HT-29 (cell line): ENCODE measurements at places on chromosomes 5 and 9.

- no peak for DNase-seq
Measured at GRCh38 chr9:35984021-35984420, 26.1 kb upstream of the OR2S2 start.

DNA sequence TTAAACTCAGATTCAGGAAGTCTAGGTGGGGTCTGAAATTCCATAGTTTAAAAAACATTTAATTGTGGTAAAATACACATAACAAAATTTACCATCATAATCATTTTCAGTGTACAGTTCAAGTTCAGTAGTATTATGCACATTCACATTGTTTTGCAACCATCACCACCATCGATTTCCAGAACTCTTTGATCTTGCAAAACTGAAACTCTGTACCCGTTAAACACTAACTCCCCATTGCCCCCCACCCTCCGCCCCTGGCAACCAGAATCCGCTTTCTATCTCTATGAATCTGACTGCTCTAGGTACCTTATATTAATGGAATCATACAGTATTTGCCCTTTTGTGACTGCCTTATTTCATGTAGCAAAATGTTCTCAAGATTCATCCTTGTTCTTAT lies 117.5 kb downstream of the CEP120 start:
- no peak for DNase-seq

DNA sequence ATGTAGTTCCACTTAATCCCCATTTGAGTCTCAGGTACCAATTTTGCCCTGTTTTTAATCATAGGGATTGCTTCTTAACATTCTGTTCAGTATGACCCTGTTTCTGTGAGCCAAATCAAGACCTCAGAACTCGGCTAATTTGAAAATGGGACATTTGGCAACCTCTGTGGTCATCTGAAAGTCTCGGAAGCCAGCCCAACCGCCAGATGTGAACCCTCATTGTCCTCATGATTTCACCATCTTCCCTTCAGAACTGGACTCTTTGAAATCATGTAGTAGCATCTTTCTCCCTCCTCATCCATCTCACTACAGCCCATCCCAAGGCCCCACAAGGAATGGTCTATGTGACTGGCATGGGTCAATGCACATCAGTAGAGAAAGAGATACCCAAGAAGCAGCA lies 88.9 kb downstream of the S1PR3 start:
- DNase-seq: no peak

DNA sequence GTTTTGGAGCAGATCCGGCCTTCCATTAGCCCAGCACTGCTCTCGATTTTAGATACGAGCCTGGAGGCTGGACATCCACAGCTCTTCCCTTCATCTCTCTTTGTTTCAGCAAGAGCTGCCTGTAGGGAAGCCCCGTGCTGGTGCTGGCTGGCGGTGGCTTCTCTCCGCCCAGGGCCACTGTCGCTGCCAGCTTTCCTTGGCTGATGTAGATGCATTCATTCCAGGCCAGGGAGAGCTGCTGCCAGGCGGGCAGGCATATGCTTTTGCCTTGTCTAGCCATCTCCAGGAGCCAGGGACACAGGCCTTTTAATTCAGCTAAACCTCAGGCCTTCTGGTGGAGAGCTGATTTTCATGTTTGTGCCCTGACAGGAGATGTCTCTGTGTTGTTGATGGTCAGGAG lies 409.3 kb upstream of the CLINT1 start:
- no peak for DNase-seq

GRCh38 chr5:82745016-82745415 lies 332.2 kb downstream of the TMEM167A start:
- DNase-seq: no peak

DNA sequence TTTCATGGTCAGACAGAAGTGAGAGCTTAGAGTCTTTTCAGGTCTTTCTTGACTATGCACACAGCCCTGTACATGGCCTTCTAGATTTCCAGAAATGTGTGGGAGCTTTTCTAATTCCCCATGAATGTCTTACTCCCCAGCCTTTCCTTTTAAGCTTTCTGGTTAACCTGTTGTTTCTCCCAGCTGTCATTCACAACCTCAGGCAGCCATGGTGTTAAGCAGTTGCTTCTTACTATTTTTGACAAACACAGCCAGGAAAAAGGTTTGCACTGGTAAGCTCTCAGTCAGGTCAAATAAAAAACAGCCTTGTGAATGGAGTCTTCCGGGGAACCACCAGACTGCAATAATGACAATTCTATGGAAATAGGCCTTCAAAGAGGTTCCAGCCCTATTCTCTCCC lies 84.9 kb downstream of the MTREX start:
- DNase-seq: no peak

GRCh38 chr9:31323726-31324444 lies 1060.6 kb upstream of the ACO1 start:
- DNase-seq: no peak

GRCh38 chr9:109098171-109098959 lies 21.4 kb downstream of the TMEM245 start:
- no peak for DNase-seq

- peak; percentile 80 for DNase-seq
Measured at GRCh38 chr9:19404283-19405075, 4.3 kb upstream of the ACER2 start.

- no peak for DNase-seq
Measured at GRCh38 chr5:107855171-107855570, 184.4 kb upstream of the EFNA5 start.

- no peak for DNase-seq
Measured at GRCh38 chr9:20361656-20362570, 260.4 kb downstream of the MLLT3 start.

- DNase-seq: no peak
Measured at GRCh38 chr5:1983919-1984695, 101.4 kb upstream of the IRX4 start.

GRCh38 chr9:136252846-136253245 lies 7.2 kb upstream of the QSOX2 start:
- DNase-seq: no peak

DNA sequence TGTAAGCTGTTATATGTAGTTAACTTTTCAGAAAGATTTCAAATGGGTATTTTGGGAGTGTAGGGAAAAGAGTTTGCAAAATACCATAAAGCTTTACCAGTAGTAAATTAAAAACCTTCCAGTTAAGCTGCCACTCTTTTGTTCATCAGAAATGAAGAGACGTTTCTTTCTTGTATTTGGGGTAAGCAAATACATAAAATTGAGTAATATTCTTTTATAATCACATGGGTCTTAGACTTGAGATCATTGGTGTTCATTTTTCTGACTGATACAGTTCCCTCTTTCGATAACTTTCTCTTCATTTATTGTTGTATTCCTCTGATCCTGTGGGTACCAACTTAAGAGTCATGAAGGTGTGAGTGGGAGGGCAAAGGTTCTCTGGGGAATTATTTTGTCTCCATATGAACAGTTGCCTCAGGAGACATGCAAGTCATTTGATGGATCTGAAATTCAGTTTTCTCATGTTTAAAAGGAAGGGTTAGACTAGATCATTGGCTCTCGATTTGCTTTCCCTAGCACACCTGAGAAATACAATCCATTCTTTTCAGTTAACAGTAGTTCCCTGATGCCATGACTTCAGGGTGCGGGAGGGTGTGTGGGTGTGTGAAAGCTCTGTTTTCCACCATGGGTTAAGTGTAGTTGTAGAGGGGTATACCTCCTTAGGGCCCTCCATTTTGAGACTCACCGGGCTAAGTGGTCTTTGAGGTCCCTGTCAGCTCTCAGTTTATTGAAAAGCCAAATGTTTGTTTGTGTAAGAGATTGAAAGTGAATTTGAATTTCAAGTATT lies 47.7 kb downstream of the CNTRL start:
- DNase-seq: no peak

GRCh38 chr9:112762726-112763518 lies 12.4 kb downstream of the SNX30 start:
- no peak for DNase-seq

DNA sequence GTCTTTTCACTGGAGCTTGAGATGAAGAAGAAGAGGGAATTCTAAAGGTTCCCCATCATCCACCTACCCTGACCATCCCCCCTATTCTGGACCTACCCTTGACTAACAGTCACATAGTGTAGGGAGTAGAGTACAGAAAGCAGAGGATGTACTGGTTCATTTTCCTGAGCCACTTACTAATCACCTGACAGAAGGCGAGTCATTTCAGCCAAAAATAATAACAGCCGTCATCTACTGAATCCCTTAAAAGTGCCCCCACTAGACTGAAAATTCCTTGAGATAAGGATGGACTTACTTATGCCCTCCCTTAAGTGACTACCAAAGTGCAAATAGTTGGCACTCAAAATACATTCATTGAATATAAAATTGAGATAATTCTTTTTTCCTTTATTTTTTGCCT lies 112.2 kb downstream of the FOXD1 start:
- no peak for DNase-seq

- DNase-seq: no peak
Measured at GRCh38 chr5:138371454-138371853, 19.0 kb downstream of the KDM3B start.

DNA sequence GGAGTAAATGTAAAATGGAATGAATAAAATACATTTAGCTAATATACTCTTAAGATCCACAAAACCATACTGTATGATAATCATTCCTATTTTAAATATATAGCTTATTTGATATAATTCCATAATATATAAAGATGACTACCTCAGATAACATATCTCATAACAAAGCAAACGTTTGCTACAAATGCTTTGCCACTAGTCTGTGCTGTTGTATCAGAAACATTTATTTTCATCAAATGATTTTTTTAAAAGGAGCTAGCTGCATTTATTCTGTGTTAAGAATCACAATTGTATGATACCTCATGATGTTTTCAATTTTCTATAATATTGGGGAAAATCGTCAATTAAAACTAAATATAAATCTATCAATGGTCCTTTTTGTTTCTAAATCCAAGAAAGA lies 567.2 kb downstream of the PTPRD start:
- DNase-seq: peak; percentile 28

- no peak for DNase-seq
Measured at GRCh38 chr5:180080486-180081280, 9.1 kb upstream of the RNF130 start.

DNA sequence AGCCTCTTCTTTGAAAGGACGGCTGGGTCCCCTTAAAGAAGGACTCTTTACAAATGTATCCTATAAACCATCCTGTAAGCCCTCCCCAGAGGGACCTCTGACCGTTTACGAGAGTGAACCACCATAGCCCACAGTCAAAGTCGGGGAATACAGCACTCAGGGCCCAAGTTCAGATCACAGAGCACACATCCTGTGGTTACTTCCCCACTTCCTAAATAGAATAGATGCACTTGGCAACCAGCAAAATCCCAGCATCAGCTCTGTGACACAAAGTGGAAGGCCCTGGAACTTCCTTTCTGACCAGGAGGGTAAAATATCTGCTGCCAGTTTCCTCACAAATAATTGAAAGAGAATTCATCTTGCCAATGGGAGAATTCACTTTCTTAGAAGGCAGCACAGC lies 6.9 kb upstream of the IGFBPL1 start:
- no peak for DNase-seq

DNA sequence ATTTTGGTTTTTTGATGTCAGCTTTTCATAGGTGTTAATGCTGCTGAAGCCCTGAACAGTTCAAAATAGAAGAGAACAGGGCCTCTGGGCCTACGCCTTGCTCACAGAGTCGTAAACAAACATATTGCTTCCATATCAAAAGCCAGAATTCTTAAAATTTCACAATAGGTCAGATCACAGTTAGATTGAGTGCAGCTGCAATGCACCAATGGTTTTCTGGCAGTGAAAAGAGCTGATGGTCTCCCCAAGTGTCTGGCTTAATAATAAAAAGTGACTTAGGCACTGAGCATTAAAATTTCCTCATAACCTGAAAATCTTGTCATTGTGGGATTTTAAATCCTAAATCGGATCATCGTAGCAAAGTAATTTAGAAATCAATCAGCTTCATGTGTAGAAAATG lies 493.0 kb downstream of the CAAP1 start:
- no peak for DNase-seq

- no peak for DNase-seq
Measured at GRCh38 chr9:77386187-77386586, 208.9 kb downstream of the VPS13A start.

- DNase-seq: no peak
Measured at GRCh38 chr5:55363856-55364255, 56.1 kb downstream of the MTREX start.

DNA sequence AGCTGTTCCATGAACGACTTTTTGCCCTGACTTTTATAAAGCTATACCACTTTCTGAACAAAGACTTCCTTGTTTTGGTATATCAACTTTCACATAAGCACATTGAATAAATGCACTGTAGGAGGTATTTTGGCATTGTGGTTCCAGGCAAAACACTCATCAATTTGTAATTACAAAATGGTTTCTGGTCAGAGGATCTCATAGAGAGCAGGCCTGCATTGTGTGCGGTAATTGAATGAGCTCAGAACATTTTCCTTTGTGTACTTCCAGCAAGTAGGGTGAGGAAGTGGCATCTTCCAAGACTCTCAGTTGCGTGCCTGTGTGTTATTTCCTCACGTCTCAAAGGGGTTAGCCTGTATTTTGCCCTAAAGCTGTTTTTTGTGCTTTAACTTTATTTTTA lies 89.2 kb downstream of the PDE6A start:
- DNase-seq: no peak

GRCh38 chr9:61665330-61665751 lies 475.5 kb downstream of the SPATA31A7 start:
- no peak for DNase-seq

GRCh38 chr5:81164476-81164875 lies 68.6 kb upstream of the CKMT2 start:
- no peak for DNase-seq

DNA sequence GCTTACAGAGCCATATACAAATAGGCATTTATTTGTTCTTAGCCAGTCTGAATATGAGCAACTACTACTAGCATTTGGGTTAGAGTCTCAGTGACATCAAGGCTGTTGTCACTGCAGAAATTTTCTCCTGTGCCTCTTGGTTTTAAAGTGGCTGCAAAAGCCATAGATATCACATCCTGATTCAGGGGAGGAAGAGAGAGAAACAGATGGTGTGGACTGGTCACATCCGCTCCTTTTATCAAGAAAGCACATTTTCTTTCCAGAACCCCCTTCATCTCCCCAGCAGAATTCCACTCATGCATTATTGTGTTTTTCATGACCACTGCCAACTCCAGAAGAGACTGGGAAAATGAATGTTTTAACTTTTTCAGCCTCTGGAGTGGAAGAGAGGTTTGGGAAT lies 69.8 kb downstream of the PTTG1 start:
- DNase-seq: no peak

- DNase-seq: no peak
Measured at GRCh38 chr9:123276551-123276950, 8.2 kb upstream of the STRBP start.

- peak; percentile 63 for DNase-seq
Measured at GRCh38 chr5:148398698-148399121, 15.0 kb downstream of the FBXO38 start.

DNA sequence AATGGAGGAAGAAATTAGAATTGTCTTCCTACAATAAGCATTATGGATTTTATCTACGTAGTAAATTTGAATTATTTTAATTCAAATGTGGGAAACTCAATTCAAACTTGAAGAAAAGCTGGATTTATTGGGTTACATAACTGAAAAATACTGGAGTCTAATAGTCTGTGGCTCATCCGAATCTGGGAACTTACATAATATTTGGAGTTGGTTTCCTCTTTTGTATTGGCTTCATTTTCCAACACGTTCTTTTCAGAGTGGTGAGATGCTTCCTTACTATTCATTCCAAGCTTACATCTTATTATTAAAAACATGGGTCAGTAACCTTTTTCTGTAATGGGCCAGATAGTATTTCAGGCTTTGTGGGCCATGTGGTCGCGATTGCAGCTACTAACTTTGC lies 164.8 kb downstream of the ARHGAP26 start:
- no peak for DNase-seq

- no peak for DNase-seq
Measured at GRCh38 chr9:106287731-106288130, 575.2 kb upstream of the ZNF462 start.
